HTR-8/SVneo (cell line): ENCODE measurements at places on chromosomes 5 and 9.
A peak's percentile ranks its signal among the peaks of the same experiment; 100 is the strongest.

- DNase-seq, result peak; percentile 74
Observed at GRCh38 chr5:132506094-132506692, 15.6 kb upstream of the IRF1 start.

DNA sequence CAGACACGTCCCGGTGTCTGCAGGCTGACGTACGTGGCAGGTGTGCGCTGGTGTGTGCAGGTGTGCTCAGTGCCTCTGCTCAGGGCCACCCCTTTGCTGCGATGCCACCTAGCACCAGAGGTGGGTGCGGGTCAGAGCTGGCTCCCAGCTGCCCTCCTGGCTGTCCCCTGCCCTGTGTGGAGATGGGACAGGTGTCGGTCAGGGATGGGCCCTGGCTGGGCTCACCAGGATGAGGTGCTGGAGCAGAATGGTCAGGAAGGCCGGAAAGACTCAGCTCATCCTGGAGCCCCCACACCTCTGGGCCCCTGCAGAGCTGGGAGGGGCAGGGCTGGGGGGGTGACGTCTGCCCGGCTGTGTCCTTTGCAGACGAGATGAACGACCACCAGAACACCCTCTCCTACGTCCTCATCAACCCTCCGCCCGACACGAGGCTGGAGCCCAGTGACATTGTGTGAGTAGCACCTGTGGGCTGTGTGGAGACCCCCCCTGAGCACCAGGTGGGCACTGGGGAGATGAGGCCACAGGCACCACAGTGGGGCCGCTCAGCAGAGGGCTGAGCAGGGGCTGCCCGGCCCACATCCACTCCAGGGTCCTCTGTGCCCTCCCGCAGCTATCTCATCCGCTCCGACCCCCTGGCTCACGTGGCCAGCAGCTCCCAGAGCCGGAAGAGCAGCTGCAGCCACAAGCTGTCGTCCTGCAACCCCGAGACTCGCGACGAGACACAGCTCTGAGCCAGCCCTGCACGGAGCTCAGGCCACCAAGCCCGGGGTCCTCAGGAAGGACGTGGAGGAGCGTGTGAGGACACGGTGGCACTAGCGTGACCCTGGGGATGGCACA, 89.7 kb downstream of the KCNT1 start:
- DNase-seq, result no peak

DNA sequence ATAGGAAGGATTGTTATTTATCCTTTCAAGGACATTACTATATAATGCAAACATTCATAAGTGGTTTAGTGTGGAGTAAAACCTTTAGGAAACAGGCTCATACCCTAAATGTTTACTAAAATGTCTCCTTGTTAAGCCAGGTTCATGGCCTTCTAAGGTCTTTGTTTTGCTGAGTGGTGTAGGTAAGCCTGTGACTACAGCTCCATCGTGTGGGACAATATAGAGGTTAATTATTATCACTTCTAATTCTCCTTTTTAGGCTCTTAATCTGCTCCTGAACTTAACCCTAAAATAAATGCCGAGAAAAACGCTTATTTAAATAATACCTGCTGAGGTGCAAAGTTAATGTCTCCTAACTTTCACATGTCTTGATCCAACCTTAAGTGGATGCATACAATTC, 43.8 kb downstream of the SPINK5 start:
- DNase-seq, result no peak

DNA sequence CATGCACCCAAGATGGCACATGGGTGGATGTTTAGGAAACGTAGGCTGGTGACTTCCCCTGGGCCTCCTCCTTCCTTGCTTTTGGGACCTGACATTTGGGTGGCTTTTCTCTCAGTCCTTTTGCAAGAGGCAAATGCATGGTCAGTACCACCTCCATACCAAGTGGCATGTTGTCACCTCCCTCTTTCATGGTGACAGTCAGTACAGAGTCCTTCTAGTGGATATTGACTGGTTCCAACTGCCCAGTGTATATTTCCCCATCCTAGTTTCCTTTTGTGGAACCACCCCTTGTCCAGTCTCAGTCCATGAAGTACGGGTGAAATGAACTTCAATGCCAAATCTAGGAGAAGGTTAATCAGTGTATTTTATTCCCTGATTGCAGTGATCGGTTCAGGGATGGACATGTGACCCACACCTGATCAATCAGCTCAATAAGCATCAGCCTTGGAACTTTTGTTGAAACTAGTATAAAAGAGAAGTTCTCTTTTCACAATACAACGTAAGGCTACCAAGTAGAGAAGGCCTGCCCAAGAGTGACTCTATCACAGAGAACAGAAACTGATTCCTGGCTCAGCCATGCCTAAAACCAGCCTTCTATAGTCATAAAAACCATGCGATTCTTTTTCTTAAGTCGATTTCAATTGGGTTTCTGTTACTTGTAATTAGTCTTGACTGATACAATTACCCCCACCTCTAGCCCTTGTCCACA, 143.4 kb upstream of the KLF9 start:
- DNase-seq, result no peak

GRCh38 chr5:14909369-14909768, 37.8 kb upstream of the ANKH start:
- DNase-seq, result no peak

DNA sequence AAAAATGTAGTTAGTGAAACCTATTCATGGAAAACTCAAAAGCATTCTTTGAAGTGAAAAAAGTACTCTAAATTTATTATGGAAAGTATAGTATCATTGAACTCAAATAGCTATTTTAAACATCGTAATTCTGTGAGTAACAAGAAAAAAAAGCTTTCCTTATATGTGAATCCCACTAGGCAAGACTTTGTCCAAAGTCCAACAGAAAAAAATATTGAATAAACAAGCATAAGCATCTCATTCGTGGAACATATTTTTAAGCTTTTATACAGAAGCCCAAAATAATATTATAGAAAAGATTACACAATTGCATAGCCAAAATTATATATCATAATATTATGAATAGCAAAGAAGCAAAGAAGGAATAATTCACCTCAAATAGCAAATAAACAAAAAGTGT, 79.4 kb upstream of the IFNE start:
- DNase-seq, result no peak

GRCh38 chr5:59608745-59609144, 284.8 kb downstream of the PDE4D start:
- no peak for DNase-seq

DNA sequence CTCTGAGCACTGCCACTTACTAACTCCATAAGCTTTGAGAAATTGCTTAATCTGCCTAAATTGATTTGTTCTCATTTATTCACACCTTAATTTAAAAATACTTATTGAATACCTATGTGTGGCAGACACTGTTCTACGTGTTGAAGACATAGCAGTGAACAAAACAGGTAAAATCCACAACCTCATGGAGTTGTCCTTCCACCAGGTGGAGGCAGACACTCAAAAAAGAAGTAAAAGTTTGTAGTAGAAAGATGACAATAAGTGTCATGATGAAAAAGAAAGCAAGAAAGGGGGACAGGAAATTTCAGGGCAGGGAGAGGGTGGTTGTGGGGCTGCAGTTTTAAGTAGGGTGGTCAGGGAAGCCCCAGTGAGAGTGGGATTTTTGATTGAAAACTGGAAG, 94.9 kb downstream of the SREK1 start:
- DNase-seq, result no peak

GRCh38 chr5:131396015-131396414, 132.2 kb downstream of the CDC42SE2 start:
- no peak for DNase-seq

GRCh38 chr9:106619211-106619610, 243.8 kb upstream of the ZNF462 start:
- DNase-seq, result no peak

GRCh38 chr9:2620919-2621721, 467 bp upstream of the VLDLR start:
- peak; percentile 66 for DNase-seq

- DNase-seq, result no peak
Observed at GRCh38 chr9:95021166-95021886, 294.8 kb downstream of the AOPEP start.

DNA sequence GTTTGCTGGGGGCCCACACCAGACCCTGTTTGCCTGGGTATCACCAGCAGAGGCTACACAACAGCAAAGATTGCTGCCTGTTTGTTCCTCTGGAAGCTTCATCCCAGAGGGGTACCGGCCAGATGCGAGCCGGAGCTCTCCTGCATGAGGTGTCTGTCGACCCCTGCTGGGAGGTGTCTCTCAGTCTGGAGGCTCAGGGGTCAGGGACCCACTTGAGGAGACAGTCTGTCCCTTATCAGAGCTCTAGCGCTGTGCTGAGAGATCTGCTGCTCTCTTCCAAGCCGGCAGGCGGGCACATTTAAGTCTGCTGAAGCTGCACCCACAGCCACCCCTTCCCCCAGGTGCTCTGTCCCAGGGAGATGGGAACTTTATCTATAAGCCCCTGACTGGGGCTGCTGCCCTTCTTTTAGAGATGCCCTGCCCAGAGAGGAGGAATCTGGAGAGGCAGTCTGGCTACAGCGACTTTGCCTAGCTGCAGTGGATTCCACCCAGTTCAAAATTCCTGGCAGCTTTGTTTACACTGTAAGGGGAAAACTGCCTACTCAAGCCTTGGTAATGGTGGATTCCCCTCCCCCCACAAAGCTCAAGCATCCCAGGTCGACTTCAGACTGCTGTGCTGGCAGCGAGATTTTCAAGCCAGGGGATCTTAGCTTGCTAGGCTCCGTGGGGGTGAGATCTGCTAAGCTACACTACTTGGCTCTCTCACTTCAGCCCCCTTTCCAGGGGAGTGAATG, 206.0 kb upstream of the TLX3 start:
- DNase-seq, result no peak

- no peak for DNase-seq
Observed at GRCh38 chr5:27266184-27266583, 227.8 kb upstream of the CDH9 start.

DNA sequence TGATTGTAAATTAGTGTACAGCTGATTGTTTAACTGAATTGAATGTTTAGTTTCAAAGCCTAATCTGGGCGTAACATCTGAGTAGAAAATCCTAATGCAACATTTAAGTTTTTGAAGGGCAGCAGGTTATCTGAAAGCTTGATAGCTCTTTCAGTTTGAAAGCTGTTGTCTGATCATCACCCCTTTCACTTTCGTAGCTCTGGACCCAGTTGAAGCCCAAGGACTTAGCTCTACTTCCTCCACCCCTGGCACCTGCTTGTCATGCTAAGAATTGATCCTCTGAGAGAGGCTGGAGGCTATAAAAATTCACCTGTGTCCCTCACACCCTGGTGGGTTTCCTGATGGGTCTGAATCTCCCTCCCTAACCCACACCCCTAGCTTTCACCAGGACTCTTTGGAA, 86.0 kb downstream of the ZFAND5 start:
- no peak for DNase-seq

DNA sequence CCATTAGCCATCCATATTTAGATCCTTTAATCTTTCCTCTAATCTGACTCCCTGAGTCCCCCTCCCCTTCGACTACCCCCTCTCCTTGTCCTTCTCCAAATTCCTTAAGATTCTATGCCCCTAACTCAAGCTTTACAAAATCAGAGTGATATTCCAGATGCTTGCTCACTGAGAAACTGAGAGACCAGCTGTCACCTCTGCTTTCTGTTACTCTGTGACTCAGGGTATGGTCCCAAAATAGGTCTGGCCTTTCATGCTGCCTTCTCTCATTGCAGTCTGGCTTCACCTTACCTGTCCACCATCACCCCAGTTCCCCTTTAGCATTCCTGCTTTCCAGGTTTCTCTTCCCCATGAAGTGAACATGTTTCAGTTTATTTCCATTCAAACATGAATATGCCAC, 383.3 kb upstream of the SLC30A5 start:
- DNase-seq, result no peak

GRCh38 chr9:128917151-128917849, 3.5 kb upstream of the PHYHD1 start:
- DNase-seq, result no peak
